ENCODE measurements at places on chromosomes 2 and 18.
A peak's percentile ranks its signal among the peaks of the same experiment; 100 is the strongest.

DNA sequence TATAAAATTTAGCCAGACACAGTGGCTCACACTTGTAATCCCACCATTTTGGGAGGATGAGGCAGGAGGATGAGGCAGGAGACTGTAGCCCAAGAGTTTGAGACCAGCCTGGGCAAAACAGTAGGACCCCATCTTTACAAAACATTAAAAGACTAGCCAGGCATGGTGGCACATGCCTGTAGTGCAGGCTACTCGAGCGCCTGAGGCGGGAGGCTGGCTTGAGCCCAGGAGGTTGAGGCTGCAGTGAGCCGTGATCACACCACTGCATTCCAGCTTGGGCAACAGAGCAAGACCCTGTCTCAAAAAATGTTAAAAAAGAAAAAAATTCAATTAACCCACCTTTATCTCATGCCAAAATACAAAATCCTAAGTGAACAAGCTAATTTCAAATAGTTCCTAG lies 4.0 kb downstream of the REV1 start:
- no peak for DNase-seq

DNA sequence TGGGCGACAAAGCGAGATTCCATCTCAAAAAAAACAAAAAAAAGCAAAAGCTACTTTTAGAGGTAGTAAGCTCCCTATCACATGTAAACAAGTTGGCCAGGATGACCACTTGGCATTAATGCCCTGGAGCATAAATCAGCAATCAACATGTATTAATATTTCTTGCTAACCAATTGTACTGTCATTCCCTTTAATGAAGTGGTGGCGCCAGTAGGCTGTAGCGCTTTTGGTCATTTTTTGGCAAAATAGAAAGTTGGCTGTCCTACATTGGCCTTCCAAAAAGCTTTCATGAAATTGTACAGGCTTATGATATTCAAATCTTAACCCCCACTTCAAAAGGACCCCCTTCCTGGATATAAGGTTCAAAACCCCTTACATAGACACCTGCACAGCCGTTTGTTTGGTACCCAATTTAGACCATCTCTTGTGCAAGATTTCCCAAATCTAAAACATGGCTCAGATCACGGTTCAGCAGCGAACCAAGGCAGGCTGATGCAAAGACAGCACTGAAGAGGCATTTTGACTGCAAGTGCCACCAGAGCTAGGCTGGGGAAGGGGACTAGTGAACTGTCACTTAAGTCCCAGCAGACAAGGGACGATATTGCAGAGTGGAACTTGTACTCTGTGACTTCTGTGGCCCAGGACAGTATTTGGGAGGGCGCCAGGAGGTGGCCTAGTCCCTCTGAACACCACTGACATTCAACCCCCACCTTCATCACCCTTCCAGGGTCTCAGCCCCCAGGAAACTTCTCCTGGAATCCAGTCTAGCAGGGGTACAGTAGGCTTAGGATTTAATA lies 31.9 kb downstream of the SMAD7 start:
- no peak for DNase-seq

GRCh38 chr2:68469935-68470334 lies 2.5 kb downstream of the APLF start:
- no peak for DNase-seq

DNA sequence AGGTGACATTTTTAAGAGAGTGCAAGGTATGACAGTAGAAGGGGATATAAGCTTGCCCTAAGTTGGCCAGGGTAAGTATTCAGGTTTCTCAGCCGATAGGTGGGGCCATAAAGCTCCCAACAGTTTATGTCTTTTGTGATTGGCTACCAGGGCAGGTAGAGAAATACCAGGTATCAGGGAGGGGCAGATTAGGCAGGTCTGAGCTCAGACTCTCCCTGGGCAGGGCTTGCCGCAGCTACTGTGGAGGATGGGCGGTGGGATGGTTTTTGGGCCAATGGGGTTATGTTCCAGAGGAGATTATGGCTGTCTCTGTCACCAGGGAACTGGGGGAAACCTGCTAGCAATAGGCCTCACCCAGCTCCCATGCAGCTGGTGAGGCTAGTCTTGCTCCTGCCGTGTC lies 211.6 kb downstream of the PTH2R start:
- no peak for DNase-seq

GRCh38 chr2:191301971-191302370 lies 56.8 kb downstream of the MYO1B start:
- DNase-seq: no peak

DNA sequence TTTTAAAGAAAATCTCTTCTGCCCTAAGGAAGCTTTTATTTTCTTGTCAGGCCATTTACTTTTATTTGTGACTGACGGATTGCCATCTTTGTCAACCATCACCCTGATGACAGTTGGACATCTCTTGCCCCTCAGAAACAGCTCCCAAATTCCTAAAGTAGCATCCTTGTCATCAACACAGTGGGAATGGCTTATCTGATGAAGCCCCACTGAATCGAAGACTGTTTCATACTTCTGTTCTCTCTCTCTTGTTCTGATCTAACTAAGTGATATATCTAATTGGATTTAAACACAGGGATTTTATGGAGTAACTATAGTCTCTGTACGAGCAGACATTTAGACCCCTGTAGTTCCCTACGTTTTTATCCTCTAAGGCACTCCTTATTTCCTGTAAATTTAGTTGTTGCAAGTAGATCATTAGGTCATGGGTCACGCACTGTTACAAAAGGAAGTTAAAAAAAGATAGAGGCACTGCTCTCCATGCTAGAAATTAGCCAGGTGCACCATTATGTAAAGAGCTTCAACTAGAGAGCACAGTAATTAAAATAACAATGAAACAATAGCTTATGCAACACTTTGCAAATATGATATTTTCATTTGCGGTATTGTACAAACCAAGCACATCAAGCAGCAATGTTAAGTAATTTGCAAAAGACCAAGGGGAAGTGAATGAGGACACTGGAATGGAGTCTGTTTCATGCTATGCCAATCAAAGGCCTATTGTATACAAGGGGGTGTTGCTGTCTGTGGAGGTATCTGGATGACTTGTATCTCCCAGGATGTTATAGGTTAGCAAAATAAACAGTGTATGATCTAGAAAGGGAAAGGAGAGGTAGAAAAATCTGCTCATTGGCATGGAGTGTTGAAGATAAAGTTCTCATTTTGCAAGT lies 284.7 kb downstream of the LRRTM1 start:
- no peak for DNase-seq

- no peak for DNase-seq
Observed at GRCh38 chr2:1140389-1141003, 189.8 kb downstream of the SNTG2 start.

DNA sequence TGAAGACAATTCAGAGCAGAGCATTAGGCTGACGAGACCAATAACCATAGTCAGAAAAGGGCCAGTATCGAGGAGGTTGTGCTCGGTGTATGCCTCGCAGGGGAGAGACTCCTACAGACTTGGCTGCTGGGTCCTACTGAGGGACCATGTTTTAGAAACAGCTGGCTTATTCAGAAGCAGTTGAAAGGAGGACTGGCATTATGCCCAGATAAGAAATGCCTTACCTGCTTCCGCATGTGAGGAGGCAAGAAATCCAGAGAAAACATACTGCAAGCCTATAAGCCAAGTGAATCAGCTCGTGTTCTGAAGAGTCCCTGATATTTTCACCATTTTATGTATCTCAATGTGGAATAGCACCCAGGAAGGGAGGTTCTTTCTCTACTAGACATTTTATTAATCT lies 434.7 kb downstream of the GRB14 start:
- DNase-seq: no peak

- DNase-seq: no peak
Observed at GRCh38 chr2:67219651-67220050, 177.5 kb upstream of the ETAA1 start.

DNA sequence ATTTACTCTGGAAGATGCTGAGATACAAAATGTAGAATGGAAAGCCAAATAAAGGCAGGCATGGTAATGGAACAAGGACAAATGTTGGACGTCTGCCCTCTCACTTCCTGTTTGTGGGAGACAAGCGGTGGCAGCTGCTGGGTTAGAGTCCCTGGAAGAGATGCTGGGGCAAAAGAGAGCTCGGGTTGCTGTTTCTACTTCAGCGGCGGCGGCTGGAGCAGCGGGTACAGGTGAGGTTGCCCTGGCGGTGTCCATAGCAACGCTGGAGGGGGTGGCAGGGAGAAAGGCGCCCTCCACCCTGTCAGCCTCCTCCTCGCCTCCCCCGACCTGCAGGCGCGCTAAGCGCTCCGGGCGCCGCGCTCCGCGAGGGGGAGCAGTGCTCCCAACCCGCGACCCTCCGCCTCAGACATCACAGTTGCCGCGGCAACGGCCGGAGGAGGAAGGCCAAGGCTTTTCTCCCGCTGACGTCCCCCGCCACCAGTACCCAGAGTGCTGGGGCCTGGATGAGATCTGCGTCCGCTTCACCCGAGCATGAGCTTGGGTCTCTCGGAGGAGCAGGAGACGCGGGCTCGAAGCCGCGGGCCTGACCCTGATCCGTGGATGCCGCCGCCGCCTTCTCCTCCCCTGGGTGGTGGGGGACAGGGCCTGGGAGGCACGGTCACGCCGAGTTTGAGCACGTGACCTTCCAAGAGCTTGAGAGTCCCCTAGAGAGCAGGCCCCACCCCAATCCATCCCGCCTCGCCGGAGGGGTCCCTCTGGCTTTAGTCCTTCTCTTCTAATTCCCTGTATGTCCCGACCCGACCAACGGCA lies 65.6 kb downstream of the NOL4 start:
- peak; percentile 100 for DNase-seq

- DNase-seq: no peak
Observed at GRCh38 chr2:225437319-225437718, 37.8 kb downstream of the NYAP2 start.

GRCh38 chr2:59732871-59733566 lies 820.4 kb downstream of the BCL11A start:
- DNase-seq: no peak

DNA sequence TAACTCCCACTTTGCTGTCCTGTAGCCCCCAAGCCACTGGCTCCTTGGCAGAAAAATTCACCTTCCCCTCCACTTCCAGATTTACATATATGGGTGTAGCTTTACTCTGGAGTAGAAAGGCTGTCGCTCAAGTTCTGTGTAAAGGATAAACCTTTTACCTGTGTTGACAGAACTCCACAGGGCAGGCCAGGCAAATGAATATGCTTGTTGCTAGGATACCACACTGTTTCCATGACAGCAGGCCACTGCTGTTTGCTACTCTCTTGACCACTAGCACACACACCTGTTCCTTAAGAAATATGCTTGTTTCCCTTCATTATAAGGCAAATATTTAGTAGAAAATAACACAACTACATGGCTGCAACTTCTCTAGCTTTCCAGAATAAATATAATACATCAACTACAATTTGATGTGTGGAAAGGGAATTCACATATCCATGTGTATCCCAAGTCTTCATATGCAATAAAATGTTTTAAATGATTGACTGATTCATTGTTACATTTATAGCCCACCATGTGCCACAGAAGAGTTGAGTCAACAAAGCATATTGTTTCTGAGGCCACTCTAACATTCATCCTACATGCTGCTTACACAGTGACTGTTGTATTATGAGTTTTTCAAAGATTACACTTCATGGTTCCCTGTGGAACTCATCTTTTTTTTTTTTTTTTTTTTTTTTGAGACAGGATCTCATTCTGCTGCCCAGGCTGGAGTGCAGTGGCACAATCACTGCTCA lies 56.2 kb upstream of the ROCK1 start:
- peak; percentile 94 for DNase-seq

- peak; percentile 17 for DNase-seq
Observed at GRCh38 chr18:9862686-9863085, 23.1 kb upstream of the TXNDC2 start.

GRCh38 chr18:74546751-74547530 lies 12.6 kb downstream of the CNDP1 start:
- no peak for DNase-seq

DNA sequence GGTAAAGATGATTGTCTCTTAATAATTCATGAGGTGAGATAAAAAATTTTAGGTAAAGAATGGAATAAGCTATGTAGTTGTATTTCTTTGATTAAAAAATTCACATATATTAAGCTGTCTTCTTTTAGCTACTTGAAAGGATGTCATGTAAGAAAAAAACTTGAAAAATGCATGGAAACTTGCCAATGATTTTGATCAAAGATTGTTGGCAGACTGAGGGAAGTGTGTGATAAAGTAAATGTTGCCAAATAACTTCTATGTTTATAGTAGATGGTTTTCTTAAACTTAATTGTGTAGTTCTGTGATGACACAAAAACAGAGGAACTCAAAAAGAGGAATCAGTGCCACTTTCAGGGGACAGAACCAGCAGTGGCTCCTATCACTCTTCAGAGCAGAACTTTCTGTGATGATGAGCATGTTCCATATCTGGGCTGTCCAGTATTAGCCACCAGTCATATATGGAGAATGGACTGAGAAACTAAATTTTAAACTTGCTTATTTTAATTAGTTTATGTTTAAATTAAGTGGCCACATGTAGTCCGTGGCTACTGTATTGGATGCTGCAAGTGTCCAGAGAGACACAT lies 51.9 kb upstream of the SLC38A11 start:
- no peak for DNase-seq

DNA sequence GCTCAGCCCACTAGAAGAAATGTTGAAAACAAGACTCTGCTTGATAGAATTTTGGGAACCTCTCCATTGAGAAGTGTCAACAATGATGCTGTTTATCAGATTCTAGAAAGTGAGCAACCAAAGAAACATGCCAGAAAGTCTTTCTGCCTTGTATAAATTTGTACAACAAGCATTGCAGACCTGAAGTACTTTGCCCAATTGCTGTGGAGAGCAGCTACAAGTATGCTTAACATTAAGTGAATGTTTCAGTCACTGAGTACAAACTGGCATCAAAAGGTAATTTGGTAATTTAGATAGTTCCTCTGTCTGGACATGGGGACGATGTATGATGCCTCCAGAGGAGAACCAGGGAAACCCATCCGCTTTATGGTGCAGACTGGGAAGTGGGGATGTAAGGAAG lies 33.4 kb upstream of the SKA1 start:
- no peak for DNase-seq

GRCh38 chr18:30132959-30133358 lies 909.6 kb downstream of the DSC3 start:
- DNase-seq: no peak

DNA sequence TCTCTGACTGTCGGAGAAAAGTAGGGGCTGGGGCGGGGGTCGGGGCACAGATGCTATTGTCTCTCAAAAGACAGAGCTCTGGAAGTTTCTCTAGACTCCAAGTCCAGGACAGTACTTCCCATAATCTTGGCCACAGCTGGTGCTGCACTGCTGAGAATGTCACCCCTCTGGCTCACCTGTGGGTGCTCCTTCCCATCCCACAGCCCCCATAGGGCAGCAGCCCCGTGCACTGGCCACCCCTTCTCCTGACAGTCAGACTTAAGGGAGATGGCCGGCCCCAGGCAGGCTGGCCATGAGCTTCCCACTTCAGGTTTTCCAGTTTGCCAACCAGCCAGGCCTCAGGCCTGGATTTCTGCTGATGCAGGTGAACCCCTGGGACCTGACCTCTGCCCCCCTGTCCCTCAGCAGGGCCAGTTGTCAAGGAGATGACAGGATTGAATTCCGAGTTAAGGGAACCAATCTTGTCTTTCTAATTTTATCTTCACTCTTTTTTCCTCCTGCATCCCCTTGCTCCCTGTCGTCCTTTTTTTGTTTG lies 30.2 kb upstream of the BOD1L2 start:
- no peak for DNase-seq

- no peak for DNase-seq
Observed at GRCh38 chr2:126172631-126173184, 483.2 kb upstream of the GYPC start.

GRCh38 chr2:178886006-178886405 lies 78.8 kb upstream of the TTN start:
- no peak for DNase-seq

- DNase-seq: no peak
Observed at GRCh38 chr2:45117383-45117782, 108.1 kb upstream of the SIX2 start.
